ENCODE measurements at places on chromosomes 3 and 15.

- no peak for DNase-seq
These were observed 67.5 kb upstream of the TJP1 start for GRCh38 chr15:29889542-29890329.

DNA sequence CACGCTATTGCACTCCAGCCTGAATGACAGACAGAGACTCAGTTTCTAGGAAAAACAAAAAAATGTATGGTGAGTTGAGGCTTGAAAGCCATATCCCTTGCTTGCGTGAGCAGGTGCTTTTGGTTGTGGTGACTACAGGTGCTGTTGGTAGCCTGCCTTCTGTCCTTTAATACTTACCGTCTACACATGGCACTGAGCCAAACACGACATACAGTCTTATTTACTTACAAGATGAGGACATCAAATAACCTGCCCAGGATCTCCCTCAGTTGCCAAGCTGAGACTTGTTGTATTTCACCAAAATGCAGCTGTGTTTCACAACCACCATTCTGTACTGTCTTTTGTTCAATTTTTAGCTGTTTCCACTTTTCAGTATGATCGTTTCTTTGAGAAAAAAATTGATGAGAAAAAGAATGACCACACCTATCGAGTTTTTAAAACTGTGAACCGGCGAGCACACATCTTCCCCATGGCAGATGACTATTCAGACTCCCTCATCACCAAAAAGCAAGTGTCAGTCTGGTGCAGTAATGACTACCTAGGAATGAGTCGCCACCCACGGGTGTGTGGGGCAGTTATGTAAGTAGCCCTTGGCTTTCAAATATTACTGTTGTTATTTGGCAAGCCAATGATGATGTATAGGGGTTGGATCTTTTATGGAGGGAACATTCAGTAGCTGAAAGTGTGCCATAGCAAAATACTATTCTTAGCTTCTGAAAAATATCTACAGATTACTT is 6.5 kb downstream of the ALAS1 start:
- no peak for DNase-seq

DNA sequence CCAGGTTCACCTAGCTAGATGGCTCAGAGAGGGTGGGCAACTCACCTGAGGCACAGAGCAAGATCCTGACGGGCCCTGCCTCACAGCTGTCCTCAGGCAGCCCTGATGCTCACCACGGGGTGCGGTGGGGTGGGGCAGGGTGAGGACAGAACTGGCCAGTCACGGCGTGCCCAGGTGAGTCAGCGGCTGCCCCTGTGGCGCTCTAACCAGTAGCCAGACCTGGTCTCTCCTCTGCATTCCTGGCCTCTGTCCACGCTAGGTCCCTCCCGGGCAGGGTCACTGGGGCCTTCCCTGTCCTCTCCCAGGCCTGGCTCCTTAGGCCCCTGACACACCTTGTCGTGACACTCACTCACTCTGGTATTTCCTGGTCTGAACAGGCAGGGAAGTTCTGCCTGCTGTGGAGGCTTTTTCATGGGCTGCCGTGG is 901 bp downstream of the ALS2CL start:
- no peak for DNase-seq

DNA sequence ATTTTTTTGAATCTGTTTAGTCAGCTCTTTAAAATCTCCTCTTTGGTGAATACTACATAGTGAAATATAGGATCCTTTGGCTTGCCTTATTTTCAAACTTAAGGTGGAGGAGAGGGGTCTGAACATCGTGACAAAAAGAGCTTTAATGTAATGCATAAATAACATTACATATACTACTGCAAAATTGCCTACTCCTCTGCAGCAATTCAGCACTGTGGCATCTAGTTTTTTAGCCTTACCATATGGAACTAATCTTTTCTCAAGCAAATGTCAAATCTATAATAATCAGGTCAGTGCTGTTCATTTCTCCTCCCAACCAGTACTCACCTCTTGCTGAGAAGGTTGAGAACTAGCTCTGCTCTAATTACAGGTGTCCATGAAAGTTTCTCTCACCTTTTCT is 394.0 kb upstream of the CDIN1 start:
- DNase-seq, result no peak

DNA sequence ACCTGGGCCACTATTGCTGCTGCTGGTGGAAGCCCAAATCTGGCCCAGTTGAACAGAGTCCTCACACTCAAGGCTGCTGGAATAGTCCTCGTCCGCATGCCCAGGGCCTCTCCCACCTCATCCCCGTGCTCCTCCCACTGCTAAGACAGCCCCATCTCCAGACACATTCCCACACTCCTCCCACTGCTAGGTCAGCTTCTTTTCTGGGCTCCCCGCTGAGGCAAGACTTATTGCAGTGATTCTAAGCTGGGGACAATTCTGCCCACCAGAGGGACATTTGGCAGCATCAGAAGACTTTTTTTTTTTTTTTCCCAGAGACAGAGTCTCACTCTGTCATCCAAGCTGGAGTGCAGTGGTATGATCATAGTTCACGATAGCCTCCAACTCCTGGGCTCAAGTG is 35.1 kb downstream of the POC1A start:
- DNase-seq, result no peak

- DNase-seq, result no peak
These were observed 33.0 kb downstream of the PTPRG start for GRCh38 chr3:61594144-61594963.

- no peak for DNase-seq
These were observed 178.4 kb downstream of the RPLP1 start for GRCh38 chr15:69631005-69631404.

DNA sequence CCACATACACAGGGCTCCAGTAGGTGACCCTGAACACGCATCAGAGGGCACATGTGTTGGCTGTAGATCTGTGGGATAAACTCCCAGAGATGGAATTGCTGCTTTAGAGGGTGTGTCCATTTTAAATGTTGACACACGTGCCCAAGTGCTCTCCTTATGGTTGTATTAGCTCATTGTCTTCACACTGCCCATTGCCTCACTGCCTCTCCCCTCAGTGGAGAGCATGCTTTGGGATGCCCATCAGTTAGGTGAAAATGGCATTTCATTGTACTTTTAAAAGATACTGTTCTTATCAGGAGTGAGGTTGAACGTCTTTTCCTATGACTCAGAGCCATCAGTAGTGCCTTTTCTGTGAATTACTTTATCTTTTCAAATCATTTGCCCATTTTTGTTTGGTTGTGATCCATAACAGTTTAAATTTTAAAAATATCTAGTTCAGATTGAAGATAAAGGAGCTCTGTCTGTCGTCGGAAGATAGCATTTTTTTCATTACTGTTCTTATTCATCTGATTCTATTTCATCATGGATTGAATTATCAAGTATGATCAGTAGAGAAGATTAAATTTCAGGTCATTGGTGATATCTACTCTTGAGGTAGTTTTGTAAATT is 120.7 kb downstream of the CHDH start:
- peak; percentile 49 for DNase-seq

All from erythroblast (primary cell).